Calu3 (cell line): ENCODE measurements at places on chromosomes 11 and 22. TPM values are rescaled to one million over a fixed set of nuclear protein-coding genes. Genes with fewer than 3 reads are reported as not detected.

The FAM181B gene
- total RNA-seq: 0.09 TPM in 1 of 2 replicates, not detected in the other

The GDPD4 gene
- not detected in 2 replicates for total RNA-seq

GRCh38 chr11:63673579-63673978 is 2.4 kb upstream of the ATL3 start:
- peaks cover 16% of the 10 kb centered on the region for H3K4me1 ChIP-seq
- H3K27ac ChIP-seq: no peak overlapping the region
- H3K27me3 ChIP-seq: no peaks in the 10 kb centered on the region
- peaks cover 40% of the 10 kb centered on the region for H3K36me3 ChIP-seq
- no peak for DNase-seq

GRCh38 chr11:3873712-3874349 is 18.4 kb downstream of the STIM1 start:
- no peak overlapping the region for H3K27ac ChIP-seq
- H3K27me3 ChIP-seq: no peaks in the 10 kb centered on the region
- no peak overlapping the region for H3K4me3 ChIP-seq
- H3K36me3 ChIP-seq: no peaks in the 10 kb centered on the region
- peaks cover 32% of the 10 kb centered on the region for H3K4me1 ChIP-seq
- no peak for DNase-seq

DNA sequence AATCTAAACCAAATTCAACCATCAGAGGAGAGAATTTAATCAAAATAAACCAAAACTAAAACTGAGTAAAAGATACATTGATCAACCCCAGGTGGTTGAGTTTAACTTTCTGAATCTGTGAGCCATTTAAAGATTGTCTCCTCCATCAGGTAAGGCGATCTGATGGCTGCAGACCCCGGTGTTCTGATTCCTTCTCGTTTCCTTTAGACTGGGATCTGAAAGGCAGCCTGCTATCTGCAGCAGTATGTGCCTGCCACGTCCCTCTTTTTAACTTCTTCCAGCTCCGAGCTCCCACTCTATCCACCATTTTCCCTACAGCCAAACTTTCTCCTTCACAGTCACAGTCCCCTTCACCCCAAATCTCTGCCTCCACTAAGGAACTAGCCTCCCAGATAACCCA is 66.1 kb upstream of the ARHGAP32 start:
- H3K36me3 ChIP-seq: no peaks in the 10 kb centered on the region
- H3K27ac ChIP-seq: no peak overlapping the region
- peaks cover 23% of the 10 kb centered on the region for H3K4me1 ChIP-seq
- H3K4me3 ChIP-seq: no peak overlapping the region
- no peaks in the 10 kb centered on the region for H3K27me3 ChIP-seq

GRCh38 chr22:41048791-41049717 is 43.3 kb upstream of the EP300 start:
- no peak overlapping the region for H3K27ac ChIP-seq
- H3K36me3 ChIP-seq: no peaks in the 10 kb centered on the region
- no peak overlapping the region for H3K4me3 ChIP-seq
- peak; percentile 33 for DNase-seq

- peaks cover 8% of the 10 kb centered on the region for H3K27me3 ChIP-seq
- H3K4me1 ChIP-seq: no peaks in the 10 kb centered on the region
- no peak for DNase-seq
- no peaks in the 10 kb centered on the region for H3K36me3 ChIP-seq
These were observed 256.3 kb upstream of the ARHGAP20 start for GRCh38 chr11:110968348-110969062.

DNA sequence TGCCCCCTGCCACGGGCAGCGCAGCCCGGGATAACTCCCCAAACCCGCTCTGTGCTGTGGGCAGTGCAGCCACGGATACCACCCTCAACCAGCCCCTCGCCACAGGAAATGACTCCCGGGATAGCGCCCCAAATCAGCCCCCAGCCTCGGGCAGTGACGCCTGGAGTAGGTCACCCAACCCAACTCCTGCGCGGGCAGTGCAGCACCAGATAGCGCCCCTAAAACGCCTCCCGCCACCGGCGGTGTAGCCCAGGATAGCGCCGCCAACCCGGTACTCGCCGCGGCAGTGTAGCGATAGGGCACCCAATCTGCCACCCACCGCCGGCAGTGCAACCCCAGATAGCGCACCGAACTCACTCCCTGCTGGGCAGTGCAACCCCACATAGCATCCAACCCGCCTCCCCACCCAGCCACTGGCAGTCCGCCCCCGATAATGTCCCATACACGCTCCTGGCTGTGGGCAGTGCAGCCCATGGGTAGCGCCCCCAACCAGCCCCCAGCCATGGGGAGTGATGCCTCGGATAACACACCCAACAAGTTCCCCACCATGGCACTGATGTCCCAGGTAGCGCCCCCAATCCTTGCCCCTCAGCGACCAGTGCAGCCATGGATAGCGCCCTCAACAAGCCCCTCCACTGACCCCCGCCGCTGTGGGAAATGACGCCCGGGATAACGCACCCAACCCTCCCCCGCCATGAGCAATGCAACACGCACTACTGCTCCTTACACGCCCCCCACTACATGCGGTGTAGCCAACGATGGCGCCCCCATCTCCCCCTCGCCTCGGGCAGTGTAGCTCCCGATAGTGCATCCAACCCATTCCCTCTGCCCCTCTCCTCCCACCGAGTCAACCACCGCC is 1.5 kb downstream of the RFPL2 start:
- peaks cover 26% of the 10 kb centered on the region for H3K27me3 ChIP-seq
- peak overlapping the region; percentile 84 for H3K4me3 ChIP-seq
- peaks cover 32% of the 10 kb centered on the region for H3K36me3 ChIP-seq
- no peak overlapping the region for H3K27ac ChIP-seq
- peaks cover 54% of the 10 kb centered on the region for H3K4me1 ChIP-seq

GRCh38 chr11:13717331-13717730 is 48.9 kb downstream of the FAR1 start:
- H3K4me1 ChIP-seq: no peaks in the 10 kb centered on the region
- H3K27me3 ChIP-seq: no peaks in the 10 kb centered on the region
- DNase-seq: no peak
- H3K36me3 ChIP-seq: peaks cover 22% of the 10 kb centered on the region

DNA sequence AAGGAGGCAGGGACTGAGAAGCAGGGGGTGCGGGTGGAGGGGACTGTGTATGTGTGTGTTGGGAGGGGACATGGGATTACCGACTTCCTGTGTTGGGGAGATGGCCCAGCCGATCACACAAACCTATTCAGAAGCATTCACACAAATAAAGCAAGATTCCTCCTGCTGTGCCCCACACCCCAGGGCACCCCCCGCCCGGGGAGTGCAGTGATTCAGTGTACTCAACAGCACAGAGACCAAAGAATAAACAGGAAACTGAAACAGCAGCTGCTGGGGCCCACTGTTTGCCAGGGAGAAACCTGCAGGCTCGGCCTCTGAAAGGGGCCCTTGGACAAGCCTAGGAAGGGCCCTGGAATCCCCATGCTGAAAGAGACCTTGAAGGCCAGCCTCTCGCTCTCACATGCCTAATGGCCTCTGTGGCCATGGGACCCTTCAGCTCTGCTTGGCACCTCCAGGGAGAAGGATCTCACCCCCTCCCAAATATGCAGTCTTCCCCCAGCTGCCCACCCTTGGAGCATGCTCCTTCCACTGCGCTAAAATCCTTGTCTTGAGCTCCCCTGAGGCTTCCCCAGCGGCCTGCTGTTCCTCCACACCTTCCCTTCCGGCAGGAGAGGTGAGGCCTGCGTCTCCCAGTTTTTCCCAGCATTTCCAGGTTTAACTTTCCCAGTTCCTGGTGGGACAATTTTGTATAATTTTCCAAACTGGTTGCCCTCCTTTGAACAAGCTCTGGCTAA is 72.9 kb downstream of the CSNK2A3 start:
- no peak overlapping the region for H3K4me3 ChIP-seq
- DNase-seq: no peak
- H3K27ac ChIP-seq: no peak overlapping the region
